ENCODE measurements at places on chromosomes 7 and 10.

DNA sequence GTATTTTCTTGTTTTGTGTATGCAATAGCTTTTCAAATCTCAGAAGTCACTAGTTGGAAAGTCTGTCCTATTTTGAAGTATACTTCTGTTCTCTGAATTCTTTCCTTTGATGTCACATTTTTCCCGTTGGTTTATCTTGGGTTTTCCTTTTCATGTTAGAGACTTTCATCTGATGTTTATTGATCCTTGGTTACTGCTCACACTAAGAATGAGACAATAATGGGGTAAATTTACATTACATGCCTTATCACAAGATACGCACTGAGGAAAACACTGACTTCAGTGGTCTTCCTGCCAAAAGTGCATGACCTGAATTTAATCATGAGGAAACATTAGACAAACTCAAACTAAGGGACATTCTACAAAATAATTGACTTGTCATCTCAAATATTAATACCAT is 63.5 kb upstream of the C1GALT1 start:
- no peak for DNase-seq

GRCh38 chr7:101924171-101924570 is 106.7 kb downstream of the CUX1 start:
- DNase-seq: no peak

GRCh38 chr10:23516530-23516929 is 77.7 kb downstream of the OTUD1 start:
- no peak for DNase-seq

DNA sequence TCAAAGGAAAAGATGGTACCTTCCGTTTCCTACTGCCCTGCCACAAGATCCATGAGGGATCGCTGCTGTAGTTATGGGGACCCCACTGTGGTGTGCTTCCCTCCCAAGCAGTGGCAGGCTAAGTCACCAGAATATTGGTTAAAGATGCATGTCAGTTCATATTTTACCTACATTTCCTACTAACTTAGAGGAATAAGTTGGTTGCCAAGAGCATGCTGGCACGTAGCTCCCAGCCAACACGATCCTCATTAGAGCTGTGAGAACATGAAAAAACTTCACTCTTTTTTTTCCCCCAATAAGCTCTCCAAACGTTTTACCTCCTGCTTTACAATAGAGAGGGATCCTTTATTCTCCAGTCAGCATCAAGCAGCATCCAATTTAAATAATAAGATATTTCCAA is 203.7 kb downstream of the TRIL start:
- no peak for DNase-seq

- DNase-seq: no peak
Observed at GRCh38 chr7:13633857-13634256, 355.6 kb downstream of the ETV1 start.

Measured in NCI-H1417 treated with DMSO at 0.1 percent for 48 hours (cell line).